Cardiac muscle cell (in vitro differentiated cells and primary cell): ENCODE measurements at places on chromosomes 1 and 21. TPM values are rescaled to one million over a fixed set of nuclear protein-coding genes. Genes with fewer than 3 reads are reported as not detected.

AURKAIP1 gene
- 235 and 301 TPM in 2 replicates for total RNA-seq

DNA sequence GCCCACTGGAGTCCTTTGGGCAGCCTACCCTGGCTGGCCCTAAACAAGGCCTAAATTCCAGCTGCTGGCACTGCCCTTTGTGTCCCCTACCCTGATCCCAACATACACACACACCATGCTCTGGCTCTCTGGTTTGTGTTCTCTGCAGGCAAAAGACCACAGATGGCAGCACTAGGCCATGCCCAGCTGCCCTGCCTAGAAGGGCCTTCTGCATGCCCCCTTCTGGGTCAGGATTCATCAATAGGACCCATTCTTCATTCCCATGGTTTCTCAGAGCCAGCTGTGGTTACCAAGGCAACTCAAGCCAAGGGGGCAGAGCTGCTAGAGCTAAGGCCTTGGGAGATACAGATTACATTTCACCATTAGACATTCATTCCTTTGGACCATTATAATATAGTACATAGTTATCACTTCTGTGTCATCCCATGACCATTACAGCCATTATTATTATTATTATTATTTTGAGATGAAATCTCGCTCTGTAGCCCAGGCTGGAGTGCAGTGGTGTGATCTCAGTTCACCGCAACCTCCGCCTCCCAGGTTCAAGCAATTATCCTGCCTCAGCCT lies 17.5 kb downstream of the ASAP3 start:
- no peak for DNase-seq

- DNase-seq, result peak; percentile 60
Observed at GRCh38 chr21:33403786-33404585, 773 bp downstream of the IFNGR2 start.

DNA sequence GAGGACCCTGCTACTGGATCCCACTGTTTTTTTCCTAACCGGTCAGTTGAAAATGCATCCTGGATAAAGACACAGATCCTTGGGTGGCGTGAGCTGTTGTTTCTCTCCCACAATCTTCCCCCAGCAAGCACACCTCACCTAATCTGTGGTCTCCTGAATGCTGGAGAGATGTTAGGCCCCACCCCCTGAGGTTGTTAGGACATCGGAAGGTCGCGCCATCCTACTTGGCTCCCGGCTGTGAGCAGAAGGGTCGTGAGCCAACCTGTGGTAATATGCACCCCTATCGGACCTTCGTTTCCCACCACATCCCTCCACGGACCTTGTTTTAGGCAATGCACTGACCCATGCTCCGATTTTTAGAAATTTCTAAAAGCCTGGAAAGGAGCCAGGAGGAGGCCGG lies 89.9 kb upstream of the IPO9 start:
- DNase-seq, result peak; percentile 61

- DNase-seq, result no peak
Observed at GRCh38 chr1:161033751-161034150, 5.0 kb downstream of the TSTD1 start.
